ENCODE measurements at places on chromosomes 3 and 15. TPM values are rescaled to one million over a fixed set of nuclear protein-coding genes. Genes with fewer than 3 reads are reported as not detected.

SLCO2A1 gene
- total RNA-seq = not detected

DNA sequence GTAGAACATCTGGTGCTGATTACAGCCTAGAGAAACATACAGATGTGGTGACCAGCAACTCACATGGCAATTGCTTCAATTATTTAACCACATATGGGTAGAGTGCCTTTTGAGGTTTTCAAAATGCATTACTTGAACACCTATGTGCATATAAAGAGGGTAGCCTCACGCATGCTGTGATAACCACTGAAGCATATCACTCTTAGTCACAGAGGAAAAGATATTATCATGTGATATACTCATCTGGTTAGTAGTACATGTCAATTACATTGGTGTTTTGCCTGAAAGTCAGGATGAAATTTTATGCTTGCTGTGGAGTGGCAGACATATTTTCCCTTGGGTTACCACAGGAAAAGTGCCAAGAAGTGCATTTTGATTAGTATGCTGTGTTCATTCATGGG is 459.3 kb upstream of the AGTR1 start:
- no peaks in the 10 kb centered on the region for H3K27me3 ChIP-seq
- H3K27ac ChIP-seq = no peak overlapping the region
- no peaks in the 10 kb centered on the region for H3K36me3 ChIP-seq
- H3K4me3 ChIP-seq = no peak overlapping the region
- no peaks in the 10 kb centered on the region for H3K4me1 ChIP-seq
- no peak for DNase-seq

PTX3 gene
- total RNA-seq = not detected

COL6A5 gene
- not detected for total RNA-seq

GRCh38 chr3:171825222-171825828 is 15.0 kb upstream of the PLD1 start:
- H3K27ac ChIP-seq = no peak overlapping the region
- H3K4me3 ChIP-seq = no peak overlapping the region
- H3K36me3 ChIP-seq = no peaks in the 10 kb centered on the region

FAH gene
- 40.9 TPM for total RNA-seq

- no peaks in the 10 kb centered on the region for H3K27me3 ChIP-seq
- DNase-seq = no peak
- H3K36me3 ChIP-seq = peaks cover 2% of the 10 kb centered on the region
- no peak overlapping the region for H3K27ac ChIP-seq
Measured at GRCh38 chr3:17352620-17353019, 389.8 kb downstream of the TBC1D5 start.

FES gene
- total RNA-seq = 10.5 TPM

- no peak overlapping the region for H3K27ac ChIP-seq
- H3K4me1 ChIP-seq = no peaks in the 10 kb centered on the region
- no peaks in the 10 kb centered on the region for H3K36me3 ChIP-seq
- no peak for DNase-seq
Measured at GRCh38 chr3:111033470-111034050, 38.1 kb upstream of the NECTIN3 start.

TTLL13 gene
- not detected for total RNA-seq

DNA sequence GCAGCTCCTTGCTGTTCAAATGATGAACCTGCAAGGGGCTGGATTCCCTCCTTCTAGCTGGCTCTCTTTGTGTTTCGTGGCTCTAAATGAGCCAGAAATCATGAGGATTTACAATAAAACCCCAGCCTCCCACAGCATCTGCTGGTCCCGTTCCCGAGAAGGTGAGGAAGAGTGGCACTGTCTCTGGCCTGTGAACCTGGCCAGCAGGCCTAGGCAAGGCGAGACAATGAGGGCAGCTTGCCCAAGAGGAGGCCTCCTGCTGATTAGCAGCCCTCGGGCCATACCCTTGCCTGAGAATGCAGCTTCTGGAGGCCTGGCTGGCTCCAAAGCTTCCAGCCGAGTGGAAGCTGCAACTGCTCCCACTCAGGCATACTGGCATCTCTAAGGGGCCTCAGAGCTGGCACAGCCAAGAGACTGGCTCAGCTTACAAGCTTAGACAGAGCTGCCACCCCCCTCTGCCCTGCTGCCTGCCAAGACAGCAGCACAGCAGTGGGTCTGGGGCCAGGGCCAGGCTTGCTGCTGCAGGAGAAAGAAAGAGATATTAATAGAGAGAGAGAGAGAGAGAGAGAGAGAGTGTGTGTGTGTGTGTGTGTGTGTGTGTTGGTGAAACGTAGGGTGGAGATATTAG is 76.5 kb downstream of the HMG20A start:
- no peaks in the 10 kb centered on the region for H3K27me3 ChIP-seq
- H3K4me1 ChIP-seq = peaks cover 20% of the 10 kb centered on the region
- no peak for DNase-seq
- H3K4me3 ChIP-seq = no peak overlapping the region
- H3K36me3 ChIP-seq = peaks cover 4% of the 10 kb centered on the region

PDZRN3 gene
- total RNA-seq = not detected

- no peaks in the 10 kb centered on the region for H3K27me3 ChIP-seq
- H3K4me3 ChIP-seq = peak overlapping the region; percentile 50
- DNase-seq = peak; percentile 42
Measured at GRCh38 chr3:157129803-157130466, 30.0 kb downstream of the CCNL1 start.

SLC35G2 gene
- total RNA-seq = 0.16 TPM

LMAN1L gene
- 0.47 TPM for total RNA-seq

- H3K4me3 ChIP-seq = no peak overlapping the region
- no peaks in the 10 kb centered on the region for H3K36me3 ChIP-seq
- DNase-seq = no peak
- H3K4me1 ChIP-seq = no peaks in the 10 kb centered on the region
- no peak overlapping the region for H3K27ac ChIP-seq
- H3K27me3 ChIP-seq = no peaks in the 10 kb centered on the region
Measured at GRCh38 chr15:48010316-48010715, 110.5 kb upstream of the SLC24A5 start.

DNA sequence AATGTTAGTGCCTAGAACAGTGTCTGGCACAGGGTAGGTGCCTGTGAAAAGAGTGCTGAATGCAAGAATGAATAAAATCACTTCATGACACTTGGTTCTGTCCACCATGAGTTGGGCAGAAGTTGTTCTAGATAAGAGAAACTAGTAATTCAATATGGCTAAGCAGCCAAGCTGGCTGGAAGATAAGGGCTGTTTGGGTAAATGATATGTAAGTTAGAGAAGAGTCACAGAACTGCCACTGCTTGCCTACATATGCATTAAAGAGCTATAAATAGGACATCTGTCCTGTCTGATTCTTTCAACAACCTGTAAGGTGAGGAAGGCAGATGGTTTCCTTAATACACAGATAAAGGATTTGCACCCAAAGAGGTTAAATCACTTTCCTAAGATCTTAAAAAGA is 13.1 kb downstream of the MTMR10 start:
- H3K4me1 ChIP-seq = peaks cover 33% of the 10 kb centered on the region
- H3K4me3 ChIP-seq = no peak overlapping the region
- peaks cover 52% of the 10 kb centered on the region for H3K36me3 ChIP-seq
- no peak overlapping the region for H3K27ac ChIP-seq

FGF12 gene
- not detected for total RNA-seq

DNA sequence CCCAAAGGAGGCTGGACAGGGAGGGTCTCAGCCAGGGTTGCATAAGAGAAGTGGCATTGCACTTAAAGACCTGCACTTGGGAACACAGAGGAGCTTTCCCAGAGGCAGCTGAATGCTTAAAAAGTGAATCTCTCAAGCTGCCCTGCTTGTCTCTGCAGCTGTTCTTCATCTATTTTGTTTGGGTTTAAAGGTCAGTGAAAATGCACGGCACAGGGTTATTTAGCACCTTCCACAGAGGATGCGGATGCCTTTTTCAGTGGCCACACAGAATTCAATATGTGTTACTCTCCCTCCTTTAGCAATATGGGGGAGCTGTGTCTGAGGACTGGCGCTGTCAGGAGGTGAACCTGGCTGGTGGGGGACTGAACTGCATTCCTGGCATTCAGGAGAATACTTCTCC is 22.7 kb upstream of the CTNNB1 start:
- peaks cover 31% of the 10 kb centered on the region for H3K27me3 ChIP-seq
- no peak overlapping the region for H3K27ac ChIP-seq
- DNase-seq = no peak
- H3K4me3 ChIP-seq = no peak overlapping the region

- no peak for DNase-seq
- H3K27me3 ChIP-seq = no peaks in the 10 kb centered on the region
- no peak overlapping the region for H3K4me3 ChIP-seq
- no peaks in the 10 kb centered on the region for H3K36me3 ChIP-seq
- no peaks in the 10 kb centered on the region for H3K4me1 ChIP-seq
Measured at GRCh38 chr3:190911382-190911781, 48.9 kb upstream of the GMNC start.

GRCh38 chr3:74636981-74637380 is 22.5 kb upstream of the CNTN3 start:
- H3K36me3 ChIP-seq = no peaks in the 10 kb centered on the region
- no peak overlapping the region for H3K27ac ChIP-seq
- no peak for DNase-seq
- no peak overlapping the region for H3K4me3 ChIP-seq
- H3K4me1 ChIP-seq = no peaks in the 10 kb centered on the region

DNA sequence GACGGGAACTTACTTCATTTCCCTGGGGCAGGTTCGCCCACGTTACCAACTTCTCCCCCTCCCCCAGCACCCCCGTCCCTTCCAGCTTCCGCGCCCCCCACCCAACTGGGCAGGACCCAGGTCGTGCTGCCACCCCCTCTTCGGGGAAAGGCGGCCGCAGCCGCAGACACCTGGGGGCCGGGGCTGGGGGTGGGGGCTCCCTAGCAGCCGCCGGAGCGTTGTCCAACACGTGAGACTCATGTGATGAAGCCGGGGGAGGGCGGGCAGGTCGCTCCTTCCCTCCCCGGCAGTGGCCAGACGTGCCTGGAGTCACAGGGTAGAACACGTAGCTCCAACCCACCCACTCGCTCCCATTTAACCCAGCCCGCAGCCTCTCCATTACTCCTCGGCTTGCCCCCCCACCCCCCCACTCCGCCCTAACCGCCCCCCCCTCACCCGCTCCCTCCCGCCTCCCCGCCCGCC is 240 bp upstream of the BHLHE40 start:
- peaks cover 42% of the 10 kb centered on the region for H3K4me1 ChIP-seq
- peak overlapping the region; percentile 91 for H3K4me3 ChIP-seq
- H3K27ac ChIP-seq = peak overlapping the region; percentile 96
- peaks cover 55% of the 10 kb centered on the region for H3K36me3 ChIP-seq

DNA sequence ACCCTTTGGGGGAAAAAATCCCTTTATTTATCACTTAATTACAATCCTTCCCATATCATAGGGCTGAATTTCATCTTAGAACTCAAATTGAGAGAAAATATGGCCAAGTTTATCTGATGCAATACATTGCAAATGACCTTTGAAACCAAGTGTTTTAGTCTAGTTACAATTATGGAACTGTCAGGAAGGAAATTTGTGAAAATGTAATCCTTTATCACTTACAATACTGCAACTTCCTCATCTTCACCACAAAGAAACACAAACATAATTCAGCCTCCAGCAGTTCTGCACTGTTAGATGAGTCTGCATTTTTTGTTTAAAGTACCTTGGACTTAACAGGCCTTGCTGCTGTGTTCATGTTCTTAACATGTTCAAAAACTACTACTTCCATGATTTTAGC is 4.6 kb downstream of the CCPG1 start:
- H3K4me3 ChIP-seq = no peak overlapping the region
- no peaks in the 10 kb centered on the region for H3K27me3 ChIP-seq
- no peak for DNase-seq
- peaks cover 35% of the 10 kb centered on the region for H3K4me1 ChIP-seq
- peaks cover 4% of the 10 kb centered on the region for H3K36me3 ChIP-seq

- H3K27me3 ChIP-seq = peaks cover 15% of the 10 kb centered on the region
- DNase-seq = no peak
- no peaks in the 10 kb centered on the region for H3K36me3 ChIP-seq
- no peaks in the 10 kb centered on the region for H3K4me1 ChIP-seq
- no peak overlapping the region for H3K4me3 ChIP-seq
- no peak overlapping the region for H3K27ac ChIP-seq
Measured at GRCh38 chr3:171860830-171861535, 17.8 kb downstream of the TMEM212 start.

GRCh38 chr3:2579206-2579605 is 480.5 kb downstream of the CNTN4 start:
- no peaks in the 10 kb centered on the region for H3K4me1 ChIP-seq
- no peak overlapping the region for H3K4me3 ChIP-seq
- H3K36me3 ChIP-seq = no peaks in the 10 kb centered on the region

DNA sequence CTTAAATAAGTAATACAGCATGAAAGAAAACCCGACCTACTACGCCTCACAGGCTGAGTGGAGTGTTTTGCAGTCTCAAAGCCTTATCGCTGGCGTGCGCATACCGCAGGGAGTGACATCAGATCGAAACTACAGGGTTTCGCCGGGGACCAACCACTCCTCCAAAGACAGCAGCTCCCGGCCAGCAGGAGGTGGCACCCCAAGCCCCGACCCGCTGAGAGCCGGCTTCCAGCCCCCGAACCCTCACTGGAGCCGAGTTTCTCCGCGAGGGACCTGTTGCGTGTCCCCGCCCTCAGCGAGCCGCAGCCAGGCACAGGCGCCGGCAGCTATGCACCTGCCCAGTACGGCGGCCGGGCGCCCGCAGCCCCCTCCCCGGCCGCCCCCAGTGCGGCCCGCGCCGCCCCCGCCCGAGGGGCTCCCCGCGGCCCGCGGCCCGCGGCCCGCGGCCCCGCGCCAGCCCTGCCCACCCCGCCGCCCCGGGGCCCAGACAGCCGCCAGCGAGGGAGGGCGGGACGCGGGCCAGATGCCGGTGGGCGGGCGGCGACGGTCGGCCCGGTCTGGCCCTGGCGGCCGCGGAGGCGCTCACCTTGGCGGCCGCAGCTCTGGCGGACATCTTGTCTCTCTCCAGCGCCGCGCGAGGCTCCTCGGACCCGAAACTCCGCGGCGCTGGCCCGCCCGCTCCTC is 710 bp downstream of the TJP1 start:
- H3K36me3 ChIP-seq = peaks cover 19% of the 10 kb centered on the region
- H3K27me3 ChIP-seq = peaks cover 46% of the 10 kb centered on the region
- DNase-seq = peak; percentile 49

- no peak overlapping the region for H3K4me3 ChIP-seq
- DNase-seq = peak; percentile 81
- no peaks in the 10 kb centered on the region for H3K36me3 ChIP-seq
- no peak overlapping the region for H3K27ac ChIP-seq
- no peaks in the 10 kb centered on the region for H3K4me1 ChIP-seq
- peaks cover 16% of the 10 kb centered on the region for H3K27me3 ChIP-seq
Measured at GRCh38 chr3:40623567-40623966, 98.8 kb downstream of the ZNF621 start.

DNA sequence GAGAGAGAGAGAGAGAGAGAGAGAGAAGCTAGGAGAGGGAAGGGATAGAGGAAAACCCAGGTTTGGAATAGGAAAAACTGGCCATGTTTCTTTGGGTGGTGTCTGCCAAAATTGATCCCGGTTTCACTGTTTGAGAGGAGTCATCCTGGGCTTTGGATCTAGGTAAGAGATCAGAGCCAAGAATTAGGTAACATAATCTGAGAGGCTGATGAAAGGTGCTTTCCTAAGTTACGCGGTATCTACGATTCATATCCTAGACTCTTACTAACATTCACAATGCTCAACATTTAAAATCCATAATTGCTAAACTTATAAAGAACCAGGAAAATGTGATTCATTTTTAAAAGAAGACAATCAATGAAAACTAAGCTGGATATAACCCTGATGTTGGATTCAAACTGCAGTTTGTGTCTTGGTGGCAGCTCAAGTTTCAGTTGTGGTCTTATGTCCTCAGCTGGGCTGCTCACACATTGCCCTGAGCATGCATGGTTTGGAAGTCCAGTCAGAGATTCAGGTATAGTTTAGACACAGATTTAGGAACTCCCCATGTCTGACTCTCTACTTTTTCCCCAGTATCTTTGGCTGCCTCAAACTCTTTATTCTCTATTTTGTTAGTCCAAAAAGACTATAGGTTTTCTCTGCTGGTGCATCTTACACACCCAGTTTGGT is 42.5 kb upstream of the FMN1 start:
- DNase-seq = no peak
- peaks cover 2% of the 10 kb centered on the region for H3K27me3 ChIP-seq
- no peaks in the 10 kb centered on the region for H3K4me1 ChIP-seq
- no peaks in the 10 kb centered on the region for H3K36me3 ChIP-seq
- no peak overlapping the region for H3K4me3 ChIP-seq

SNTN gene
- not detected for total RNA-seq
